HFFc6 (cell line): ENCODE measurements at places on chromosomes 5 and 9. TPM values are rescaled to one million over a fixed set of nuclear protein-coding genes. Genes with fewer than 3 reads are reported as not detected.

GRCh38 chr9:110707419-110707818 lies 38.8 kb downstream of the MUSK start:
- no peaks in the 10 kb centered on the region; the same call in 1 of the 2 replicates for H3K27me3 ChIP-seq
- peaks cover 5% of the 10 kb centered on the region for H3K4me1 ChIP-seq
- no peaks in the 10 kb centered on the region for H3K36me3 ChIP-seq
- DNase-seq, result no peak
- no peak overlapping the region for H3K4me3 ChIP-seq

- no peaks in the 10 kb centered on the region for H3K36me3 ChIP-seq
- no peak for DNase-seq
- no peak overlapping the region for H3K4me3 ChIP-seq
- peaks cover 12% of the 10 kb centered on the region for H3K27me3 ChIP-seq
- H3K27ac ChIP-seq, result no peak overlapping the region
These were observed 87.7 kb downstream of the ACER2 start for GRCh38 chr9:19496321-19497050.

AGXT2 gene
- not detected in 2 replicates for total RNA-seq

MLANA gene
- not detected in 3 replicates for total RNA-seq
